ENCODE measurements at places on chromosomes 16 and 17.

- no peak for DNase-seq
These were observed 2.2 kb upstream of the CYBA start for GRCh38 chr16:88653101-88653500.

- DNase-seq, result no peak
These were observed 216.0 kb downstream of the SEC14L1 start for GRCh38 chr17:77356690-77357201.

DNA sequence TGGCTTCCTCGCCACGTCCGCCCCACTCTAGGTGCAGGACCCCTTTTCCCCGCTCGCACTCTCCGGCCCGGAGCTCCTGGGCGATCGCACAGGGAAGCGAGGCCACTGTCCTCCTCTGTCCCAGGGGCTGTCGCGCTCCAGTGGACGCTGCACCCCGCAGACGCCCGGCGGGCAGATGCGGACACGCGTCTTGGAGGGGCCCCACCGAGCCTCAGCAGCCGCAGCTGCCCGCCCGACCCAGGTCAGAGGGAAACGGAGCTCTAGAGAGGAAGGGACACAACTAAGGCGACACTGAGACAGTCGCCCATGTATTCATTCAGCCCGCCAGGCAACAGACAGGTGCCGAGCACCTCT is 726 bp upstream of the SLC13A5 start:
- no peak for DNase-seq

- DNase-seq, result no peak
These were observed 2.0 kb downstream of the WNK4 start for GRCh38 chr17:42782166-42783061.

DNA sequence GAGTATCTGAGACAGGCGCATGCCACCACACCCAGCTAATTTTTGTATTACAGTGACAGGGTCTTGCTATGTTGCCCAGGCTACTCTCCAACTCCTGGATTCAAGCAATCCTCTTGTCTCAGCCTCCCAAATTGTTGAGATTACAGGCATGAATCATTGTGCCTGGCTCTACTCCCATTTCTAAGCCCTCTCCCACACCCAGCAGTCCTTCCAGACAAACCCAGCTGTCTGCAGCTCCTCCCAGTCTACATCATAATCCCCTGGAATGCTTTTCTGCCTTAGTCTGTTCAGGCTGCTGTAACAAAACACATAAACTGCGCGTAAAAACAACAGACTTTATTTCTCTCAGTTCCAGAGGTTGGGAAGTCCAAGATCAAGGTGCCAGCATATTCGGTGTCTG is 144.5 kb downstream of the GRIN2A start:
- no peak for DNase-seq

GRCh38 chr17:39750131-39751015 is 12.6 kb downstream of the GRB7 start:
- DNase-seq, result no peak

- peak; percentile 27 for DNase-seq
These were observed 656 bp upstream of the GEMIN4 start for GRCh38 chr17:752620-753219.

DNA sequence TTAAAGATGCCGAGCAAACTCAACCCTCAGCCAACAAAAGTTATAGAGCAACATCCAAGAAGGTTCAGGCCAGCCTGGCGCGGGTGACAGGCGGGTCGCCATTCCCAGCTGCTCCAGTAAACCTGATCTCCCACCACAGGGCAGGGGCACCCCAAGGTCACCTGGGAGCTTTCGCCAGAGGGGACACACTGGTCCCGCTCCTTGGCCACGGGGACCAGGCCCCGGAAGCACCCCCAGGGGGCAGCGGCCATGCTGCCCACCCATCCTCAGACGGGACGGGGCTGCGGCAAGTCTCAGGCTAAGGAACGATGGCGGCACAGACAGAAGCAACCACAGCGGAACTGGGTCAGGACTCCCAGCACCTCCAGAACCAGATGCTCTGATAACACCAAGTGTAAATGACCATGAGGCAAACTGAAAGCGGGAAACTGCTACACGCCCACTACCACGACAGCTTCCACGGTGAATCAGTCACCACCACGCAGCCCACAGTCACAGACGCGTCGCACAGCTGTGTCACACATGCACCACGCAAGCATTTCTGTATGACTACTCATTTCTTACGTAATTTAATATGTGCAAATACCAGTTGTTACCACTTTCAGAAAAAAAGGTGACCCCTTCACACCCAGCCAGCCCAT is 14.1 kb upstream of the CCDC154 start:
- no peak for DNase-seq

- no peak for DNase-seq
These were observed 11.6 kb downstream of the HBQ1 start for GRCh38 chr16:191831-192230.

DNA sequence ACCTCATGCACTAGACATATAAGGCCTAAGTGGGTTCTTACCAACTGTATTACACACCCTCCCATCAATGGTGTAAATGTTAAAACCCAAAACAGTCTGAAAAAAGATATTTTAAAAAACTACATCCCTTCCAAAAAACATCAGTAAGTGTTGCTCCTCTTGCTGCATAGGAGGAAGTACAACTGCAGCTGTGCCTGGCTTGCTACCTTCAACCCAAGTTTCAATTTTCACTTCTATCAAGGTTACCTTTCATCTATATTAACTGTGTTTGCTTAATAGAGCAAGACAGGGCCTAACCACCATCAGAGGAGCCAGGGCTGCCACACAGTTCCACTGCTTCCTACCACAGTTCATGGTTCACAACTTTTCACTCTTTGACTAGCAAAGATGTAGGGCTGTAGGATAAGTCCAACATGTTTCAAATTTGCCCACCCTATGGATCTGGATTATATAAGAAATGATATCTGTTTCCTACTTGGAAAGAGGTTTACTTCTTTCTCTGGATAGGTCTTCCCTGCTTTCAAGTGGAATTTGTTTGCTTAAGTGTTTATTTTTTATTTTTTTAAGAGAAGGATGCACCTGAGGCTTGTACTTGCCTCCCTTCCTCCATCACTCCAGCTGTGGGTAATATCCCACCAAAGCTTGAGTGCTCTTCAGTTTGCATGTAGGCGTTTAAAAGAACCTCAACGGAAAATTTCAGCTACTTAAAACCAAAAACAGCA is 56.7 kb downstream of the GRB7 start:
- DNase-seq, result no peak

GRCh38 chr16:75432828-75433731 is at the start of gene CFDP1:
Gene CFDP1, minus strand, starts transcription at chr16:75433503. Its CDS starts 151 bp downstream, at chr16:75433352.
- DNase-seq, result peak; percentile 96

GRCh38 chr17:60989379-60989778 is 311.7 kb downstream of the BCAS3 start:
- DNase-seq, result no peak

DNA sequence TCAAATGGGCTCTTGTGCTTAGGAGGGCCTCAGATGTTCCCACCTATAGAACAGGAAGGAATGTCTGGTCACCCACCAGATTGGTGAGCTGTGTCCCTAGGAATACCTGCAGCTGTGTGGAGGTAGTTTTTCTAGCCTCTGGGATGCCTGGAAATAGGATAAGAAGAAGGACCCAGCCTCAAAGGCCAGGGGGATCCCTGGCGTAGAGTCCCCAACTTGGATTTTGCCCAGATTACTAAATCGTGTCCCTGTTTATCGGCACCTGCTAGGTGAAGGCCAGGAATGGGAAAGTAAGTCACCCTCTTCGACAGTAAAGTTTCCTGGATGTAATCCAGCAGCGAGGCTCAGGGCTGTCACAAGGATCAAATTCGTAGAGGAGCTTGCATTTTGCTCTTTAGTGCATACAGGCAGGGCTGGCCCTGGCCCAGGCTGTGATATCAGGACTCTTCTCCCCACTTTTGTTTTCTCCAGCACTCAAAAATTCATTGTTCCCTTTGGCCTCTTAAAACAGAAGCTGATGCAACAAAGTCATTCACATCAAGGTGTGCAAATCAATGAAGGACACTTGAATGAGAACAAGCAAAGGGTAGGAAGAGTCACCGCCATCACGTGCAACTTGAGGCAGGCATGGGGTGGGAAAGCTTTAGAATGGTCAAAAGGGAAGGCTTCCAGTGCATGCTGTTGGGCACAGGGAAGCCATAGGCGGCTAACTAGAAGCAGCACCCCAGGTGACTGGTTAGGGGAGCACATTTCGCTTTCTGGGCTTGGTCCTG is 7.5 kb downstream of the SLC13A2 start:
- DNase-seq, result no peak

DNA sequence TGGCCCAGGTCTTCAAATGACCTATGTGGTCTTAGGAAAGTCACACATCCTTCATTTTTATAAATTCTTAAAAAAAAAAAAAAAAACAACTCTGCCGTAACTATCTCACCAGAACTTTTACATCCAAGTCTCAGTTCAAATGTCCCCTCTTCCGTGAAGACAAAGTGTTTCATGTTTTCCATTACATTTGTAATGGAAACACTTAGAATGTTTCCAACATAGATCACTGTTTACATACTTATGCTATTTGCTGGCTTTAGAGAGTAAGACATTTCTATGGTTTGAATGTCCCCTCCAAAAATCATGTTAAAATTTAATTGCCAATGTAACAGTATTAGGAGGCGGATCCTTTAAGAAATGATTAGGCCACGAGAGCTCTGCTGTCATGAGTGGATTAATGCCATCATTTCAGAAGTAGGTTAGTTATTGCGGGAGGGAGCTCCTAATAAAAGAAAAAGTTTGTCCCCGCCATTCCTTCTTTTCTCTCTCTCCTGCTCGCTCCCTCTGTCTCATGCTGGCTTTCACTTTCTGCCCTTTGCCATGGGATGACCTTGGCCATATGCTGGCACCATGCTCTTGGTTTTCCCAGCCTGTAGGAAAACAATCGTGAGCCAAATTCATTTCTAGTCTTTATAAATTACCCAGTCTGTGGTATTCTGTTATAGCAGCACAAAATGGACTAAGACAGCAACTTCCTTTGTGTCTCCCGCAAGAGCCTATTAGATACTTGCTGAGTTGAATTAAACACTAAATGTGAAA is 887.8 kb upstream of the SOX9 start:
- DNase-seq, result no peak

DNA sequence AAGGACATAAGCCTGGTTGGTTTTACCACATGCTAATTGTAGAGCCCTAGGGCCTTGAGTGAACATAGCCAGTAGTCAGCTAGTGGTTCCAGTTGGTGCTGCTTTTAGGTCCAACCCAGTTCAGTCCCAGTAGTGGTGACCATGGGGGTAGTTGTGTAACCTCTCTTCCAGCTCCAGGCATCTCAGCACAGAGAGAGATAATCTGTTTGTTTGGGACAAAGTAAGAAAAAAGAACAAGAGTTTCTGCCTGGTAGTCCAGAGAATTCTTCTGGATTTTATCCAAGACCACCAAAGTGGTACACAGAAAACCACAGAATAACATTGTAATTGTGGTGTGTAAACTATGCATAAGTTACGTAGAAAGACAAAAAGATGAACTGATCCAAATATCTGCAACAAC is 5.2 kb upstream of the CCL13 start:
- no peak for DNase-seq

DNA sequence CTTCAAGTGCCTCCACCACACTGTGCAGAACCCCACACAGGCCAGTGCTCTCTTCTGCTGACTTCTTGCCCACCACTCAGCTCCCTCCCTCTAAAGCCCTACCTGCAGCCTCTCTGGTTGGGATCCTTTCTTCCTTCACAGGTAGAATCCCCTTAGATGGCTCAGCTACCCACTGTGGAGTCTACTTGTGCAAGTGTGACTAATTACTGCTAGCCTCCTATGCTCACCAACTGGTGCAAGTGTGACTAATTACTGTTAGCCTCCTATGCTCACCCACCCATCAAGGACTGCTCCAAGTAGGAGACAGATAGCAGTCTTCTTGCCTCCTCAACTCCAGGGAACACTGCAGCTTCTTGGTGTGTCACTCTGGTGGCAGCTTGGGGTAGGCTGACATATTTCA is 43.6 kb downstream of the TEX14 start:
- DNase-seq, result no peak

DNA sequence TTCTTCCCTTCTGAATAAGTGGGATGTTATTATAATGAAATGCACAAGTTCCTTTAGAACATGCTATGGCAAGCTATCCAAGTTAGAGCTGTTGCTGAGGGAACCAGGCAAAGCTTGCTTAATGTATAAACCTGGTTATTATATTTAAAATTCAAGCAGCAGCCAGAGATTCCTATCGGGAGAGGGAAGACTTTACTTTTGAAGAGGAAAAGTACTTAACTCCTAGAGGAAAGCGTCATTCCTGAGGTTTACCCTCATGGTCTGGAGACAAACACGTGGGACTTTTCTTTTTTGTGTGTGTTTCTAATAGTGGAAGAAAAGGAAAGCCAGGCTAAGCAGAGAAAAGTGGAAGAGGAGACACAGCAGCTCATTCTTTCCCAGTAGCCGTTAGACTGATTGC is 39.9 kb upstream of the MYH10 start:
- DNase-seq, result no peak

DNA sequence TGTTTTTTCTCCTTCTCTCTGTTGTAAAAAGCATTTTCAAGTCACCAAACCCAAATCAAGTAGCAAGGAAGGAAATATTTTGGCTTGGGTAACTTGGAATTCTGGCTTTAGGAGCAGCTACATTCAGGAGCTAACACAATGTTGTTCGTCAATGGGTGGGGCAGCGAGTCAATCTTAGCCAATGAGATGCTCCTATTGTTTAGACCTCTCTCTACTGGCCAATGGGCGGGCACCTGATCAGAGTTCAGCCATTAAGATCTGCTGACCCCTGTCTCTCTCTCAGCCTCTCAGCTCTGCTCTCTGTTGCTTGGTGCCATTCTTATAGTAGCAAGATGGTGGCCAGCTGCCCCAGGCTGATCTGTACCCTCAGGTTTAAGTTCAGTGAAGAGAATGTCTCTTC is 83.2 kb downstream of the IRX3 start:
- DNase-seq, result no peak

GRCh38 chr17:35991075-35991474 is 4.5 kb upstream of the CCL14 start:
- DNase-seq, result no peak

DNA sequence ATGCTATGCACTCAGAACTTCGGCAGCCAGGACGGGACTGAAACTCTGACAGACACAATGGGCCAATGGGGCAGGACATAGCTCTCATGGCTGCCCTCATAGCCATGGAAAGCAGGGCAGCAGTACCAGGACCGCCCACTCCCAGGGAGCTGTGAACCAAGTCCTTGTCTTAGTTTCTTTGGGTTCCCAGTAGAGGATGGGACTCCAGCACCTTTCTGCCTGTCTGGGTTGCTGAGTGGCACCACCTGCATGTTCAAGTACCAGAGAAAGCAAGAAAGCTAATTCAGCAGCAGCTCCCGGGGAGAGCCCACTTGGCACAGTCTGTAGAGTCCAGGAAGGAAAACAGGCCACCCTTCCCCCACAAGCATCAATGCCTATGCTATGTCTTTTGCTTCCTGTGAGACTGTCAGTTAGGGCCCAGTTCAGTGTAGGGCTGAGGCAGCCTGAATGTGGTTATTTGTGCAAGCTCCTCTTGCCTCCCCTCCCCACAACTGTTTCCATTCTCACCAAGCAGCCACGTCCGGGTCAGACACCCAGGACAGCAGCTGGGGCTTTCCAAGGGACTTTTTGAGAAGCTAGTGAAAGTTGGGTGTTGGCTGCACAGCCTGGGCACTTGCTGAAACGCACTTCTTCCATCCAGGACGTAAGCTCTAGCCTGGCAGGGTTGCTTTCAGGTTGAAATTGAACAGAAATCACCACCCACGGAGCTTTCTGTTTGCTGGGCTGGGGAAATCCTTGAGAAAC is 7.8 kb downstream of the SUPT4H1 start:
- no peak for DNase-seq
